Stimulated activated CD8-positive, alpha-beta memory T cell treated with anti-CD3 and anti-CD28 coated beads, Interleukin-4, amount 100 ng/mL, for 1 hour (primary cell): ENCODE measurements at places on chromosomes 16 and 17.

DNA sequence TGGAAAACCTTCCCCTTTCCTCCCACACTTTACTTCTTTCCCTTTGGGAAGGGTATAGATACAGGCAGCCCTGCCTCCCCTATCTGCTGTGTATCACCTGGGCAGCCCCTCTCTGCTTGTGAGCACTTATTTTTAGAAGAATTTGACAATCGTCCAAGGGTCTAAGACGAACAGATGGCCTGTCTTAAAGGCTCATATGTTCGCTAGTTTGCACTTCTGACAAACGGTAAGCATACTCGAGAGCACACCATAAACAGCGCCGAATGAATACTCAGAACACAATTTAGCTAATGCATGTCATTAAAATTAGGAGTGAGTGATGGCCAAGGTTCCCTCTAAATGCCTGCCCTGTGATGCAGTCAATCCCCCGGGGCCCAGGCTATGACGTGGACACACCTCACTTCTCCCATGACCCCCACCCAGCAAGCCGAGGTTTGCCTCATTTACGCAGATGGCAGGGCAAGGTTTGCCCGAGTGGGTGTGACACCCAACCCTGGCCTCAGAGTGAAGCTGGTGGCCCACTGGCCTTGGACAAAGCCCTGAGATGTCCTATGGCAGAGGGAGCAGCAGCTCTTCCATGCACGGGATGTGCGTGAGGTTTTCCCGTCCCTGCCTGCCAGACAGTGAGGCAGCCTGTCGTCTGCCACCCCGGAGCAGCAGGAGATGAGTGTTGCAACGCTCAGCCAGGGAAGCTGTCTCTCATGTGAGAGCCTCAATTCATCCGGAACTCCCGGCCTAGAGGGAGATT, 125.2 kb downstream of the C16orf78 start:
- no peak for DNase-seq

- no peak for DNase-seq
Observed at GRCh38 chr17:77365584-77366186, 224.9 kb downstream of the SEC14L1 start.

DNA sequence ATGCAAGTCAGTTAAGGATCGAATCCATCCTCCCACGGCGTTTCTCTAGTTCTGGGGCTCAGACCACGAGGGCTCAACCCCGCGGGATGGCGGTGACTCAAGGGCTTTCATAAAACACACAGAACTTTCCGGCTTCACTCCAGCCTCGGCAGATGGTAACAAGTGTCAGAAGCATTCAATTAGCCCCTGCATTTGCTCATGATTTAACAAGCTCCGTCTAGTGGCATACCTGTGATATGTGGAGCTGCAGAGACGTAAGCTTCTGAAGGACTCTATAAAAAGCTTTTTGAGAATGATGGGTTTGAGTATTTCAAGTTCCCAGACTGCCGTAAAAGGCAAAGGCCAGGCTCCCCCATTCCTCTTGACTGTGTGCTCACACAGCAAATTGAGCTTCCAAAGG, 91.3 kb upstream of the SEC14L1 start:
- DNase-seq, result no peak

DNA sequence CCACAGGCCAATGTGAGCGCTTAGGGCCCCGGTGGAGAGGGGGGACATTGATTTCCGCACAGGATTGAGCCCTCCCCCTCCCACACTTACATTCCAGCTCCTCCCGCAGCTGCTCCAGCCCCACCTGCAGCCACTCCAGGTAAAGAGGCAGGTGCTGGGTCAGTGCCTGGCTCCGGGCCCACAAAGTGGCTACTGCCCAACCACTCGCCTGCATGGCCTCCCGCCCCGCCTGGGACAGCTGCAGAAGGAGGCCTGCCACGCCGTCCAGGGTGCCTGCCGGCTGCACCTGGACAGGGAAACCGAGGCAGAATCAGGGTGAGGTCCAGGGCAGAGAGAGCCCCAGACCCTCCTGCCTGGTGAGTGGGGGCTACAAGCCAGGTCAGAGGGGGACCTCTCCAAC, 46.3 kb downstream of the RMI2 start:
- DNase-seq, result no peak

DNA sequence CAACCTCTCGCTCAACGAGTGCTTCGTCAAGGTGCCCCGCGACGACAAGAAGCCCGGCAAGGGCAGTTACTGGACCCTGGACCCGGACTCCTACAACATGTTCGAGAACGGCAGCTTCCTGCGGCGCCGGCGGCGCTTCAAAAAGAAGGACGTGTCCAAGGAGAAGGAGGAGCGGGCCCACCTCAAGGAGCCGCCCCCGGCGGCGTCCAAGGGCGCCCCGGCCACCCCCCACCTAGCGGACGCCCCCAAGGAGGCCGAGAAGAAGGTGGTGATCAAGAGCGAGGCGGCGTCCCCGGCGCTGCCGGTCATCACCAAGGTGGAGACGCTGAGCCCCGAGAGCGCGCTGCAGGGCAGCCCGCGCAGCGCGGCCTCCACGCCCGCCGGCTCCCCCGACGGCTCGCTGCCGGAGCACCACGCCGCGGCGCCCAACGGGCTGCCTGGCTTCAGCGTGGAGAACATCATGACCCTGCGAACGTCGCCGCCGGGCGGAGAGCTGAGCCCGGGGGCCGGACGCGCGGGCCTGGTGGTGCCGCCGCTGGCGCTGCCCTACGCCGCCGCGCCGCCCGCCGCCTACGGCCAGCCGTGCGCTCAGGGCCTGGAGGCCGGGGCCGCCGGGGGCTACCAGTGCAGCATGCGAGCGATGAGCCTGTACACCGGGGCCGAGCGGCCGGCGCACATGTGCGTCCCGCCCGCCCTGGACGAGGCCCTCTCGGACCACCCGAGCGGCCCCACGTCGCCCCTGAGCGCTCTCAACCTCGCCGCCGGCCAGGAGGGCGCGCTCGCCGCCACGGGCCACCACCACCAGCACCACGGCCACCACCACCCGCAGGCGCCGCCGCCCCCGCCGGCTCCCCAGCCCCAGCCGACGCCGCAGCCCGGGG, 1.3 kb downstream of the FOXC2 start:
- no peak for DNase-seq

DNA sequence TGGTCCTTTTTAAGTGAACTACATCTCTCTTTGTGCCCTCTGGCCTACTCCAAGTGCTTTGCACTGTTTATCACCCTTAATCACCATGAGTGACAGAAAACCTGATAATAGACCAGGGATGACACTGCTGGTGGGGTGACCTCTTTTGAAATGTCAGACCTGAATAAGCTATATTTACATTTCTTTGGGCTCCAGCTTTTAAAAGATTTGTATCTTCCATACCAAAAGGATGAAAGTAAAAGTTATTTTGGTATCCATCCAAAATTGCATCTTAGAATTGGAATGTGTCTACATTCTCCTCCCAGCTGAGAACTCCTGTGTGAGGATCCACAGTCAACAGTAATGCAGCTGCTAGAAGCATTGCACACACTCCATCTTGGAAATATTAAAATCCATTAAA, 370.0 kb downstream of the CDH11 start:
- DNase-seq, result no peak

DNA sequence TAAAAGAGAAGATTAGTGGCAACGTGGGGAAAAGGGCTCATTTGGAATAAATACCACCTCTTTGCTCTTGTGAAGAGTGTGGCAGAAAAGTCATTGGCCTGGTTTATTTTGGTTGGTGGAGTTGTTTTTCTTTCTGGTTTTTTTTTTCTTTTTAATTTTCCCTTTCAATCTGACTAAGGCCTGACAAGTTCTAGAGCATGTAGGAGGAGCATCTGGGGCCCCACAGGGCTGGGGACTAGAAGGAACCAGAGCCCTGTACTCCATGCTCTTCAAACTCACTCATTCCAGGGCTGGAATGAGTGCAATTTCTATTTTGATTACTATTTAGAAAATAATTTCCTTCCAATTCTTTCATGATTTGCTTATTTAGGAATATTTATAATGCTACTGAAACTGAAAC, 13.3 kb downstream of the IRX5 start:
- DNase-seq, result no peak

DNA sequence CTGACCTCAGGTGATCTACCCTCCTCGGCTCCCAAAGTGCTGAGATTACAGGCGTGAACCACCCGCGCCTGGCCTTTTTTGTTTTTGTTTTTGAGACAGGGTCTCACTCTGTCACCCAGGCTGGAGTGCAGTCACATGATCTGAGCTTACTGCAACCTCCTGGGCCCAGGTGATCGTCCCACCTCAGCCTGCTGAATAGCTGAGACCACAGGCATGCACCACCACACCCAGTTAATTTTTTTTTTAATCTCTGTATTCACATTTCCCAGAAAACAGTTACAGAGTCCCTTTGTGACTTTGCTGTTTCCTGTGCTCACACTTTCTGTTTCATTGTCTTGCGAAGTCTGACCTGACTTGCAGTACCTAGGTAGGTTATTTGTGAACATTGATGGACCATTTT, 2.7 kb downstream of the CLUAP1 start:
- no peak for DNase-seq

DNA sequence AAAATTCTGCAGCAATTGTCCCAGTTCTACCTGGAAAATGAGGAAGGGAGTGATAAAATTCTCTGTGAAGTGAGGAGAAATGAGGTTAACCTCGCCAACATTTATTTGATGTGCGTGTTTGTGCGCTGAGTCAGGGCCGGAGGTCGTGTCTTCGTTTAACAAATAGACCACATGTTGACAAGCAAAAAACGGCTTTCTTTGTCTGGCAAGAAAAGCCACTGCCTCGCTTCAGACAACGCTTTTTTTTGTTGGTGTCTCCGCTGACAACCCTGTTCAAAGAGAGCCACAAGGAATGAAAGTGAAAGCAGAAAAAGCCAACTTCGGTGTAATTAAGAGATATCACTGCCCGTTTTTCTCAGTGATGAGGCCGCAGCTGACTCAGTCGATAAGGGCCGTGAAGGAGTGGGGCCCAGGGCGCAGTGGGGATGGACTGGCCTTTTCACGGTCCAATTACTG, 510.6 kb downstream of the CDH13 start:
- no peak for DNase-seq

GRCh38 chr17:36869856-36870719, 67.2 kb upstream of the LHX1 start:
- no peak for DNase-seq

GRCh38 chr16:11361701-11362451, 16.6 kb downstream of the RMI2 start:
- no peak for DNase-seq

GRCh38 chr17:59764292-59764741, 56.9 kb downstream of the VMP1 start:
- no peak for DNase-seq

GRCh38 chr17:6712854-6713129, 377 bp downstream of the SLC13A5 start:
- no peak for DNase-seq

DNA sequence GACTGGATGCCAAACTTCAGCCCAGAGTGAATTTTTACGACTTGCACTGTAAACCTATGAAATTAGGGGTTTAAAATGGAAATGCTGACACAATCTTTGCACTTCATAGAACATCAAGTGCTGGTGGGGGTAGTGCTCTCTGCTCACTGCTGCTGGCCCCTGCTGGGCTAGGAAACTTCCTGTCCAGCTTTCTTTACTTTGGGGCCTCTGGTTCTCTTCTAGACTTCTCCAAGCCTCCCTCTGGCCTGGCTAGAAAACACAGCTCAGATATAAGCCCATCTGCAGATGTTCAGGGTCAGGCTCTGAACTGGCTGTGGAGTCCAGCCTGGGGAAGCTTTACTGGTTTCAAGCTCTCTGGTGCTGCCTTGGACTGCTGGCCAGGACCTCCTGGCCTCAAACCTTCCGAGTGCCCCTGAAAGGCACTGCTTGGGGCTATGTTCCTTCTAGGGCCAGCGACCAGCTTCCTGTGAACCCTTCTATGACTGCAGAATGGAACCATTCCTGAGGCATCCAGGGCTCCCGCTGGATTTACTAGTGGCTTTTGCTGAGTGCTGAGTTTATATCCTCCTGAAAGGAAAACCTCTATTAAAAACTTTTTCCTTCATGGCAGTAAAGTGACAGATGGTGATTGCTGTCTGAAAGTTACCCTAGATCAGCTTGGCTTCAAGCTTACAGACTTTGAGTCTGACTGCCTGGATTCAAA, 59.4 kb downstream of the TBX4 start:
- DNase-seq, result no peak

GRCh38 chr17:81695801-81696200, 7.4 kb upstream of the MRPL12 start:
- DNase-seq, result no peak

DNA sequence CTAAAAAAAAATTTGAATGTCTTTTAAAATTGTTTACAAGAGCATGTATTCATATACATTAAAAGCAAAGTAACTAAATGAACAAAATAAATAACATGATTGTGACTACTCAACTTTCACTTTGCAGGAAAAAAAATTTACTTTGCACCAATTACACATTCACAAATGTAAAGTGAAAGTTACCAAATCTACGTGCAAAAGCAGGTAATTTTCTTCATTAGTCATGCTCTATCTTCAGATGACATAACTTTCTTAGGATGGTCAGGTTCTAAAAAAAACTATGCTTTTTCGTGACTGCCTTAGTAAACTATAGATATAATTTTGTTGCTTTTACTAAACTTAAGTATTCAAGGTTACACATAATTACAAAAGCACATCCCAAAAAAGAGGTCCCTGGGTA, 17.0 kb upstream of the ABCA10 start:
- no peak for DNase-seq

DNA sequence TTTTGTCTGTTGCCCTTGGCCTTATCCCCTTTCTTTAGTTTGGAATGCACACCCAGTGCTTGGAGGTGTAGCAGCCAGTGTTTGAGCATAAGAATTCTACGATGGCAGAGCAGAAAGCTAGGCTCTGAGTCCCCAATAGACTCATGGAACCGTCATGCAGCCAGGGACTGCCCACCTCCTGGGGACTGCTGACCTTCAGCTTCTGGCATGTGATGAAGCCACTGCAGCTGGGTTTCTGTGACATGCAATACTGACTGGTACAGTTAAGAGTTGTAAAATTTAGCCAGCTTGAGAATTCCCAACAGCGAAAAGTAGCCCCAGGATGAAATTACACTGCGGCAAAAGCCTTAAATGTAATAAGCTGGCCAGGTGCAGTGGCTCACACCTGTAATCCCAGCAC, 9.0 kb upstream of the MAP3K14 start:
- DNase-seq, result no peak

DNA sequence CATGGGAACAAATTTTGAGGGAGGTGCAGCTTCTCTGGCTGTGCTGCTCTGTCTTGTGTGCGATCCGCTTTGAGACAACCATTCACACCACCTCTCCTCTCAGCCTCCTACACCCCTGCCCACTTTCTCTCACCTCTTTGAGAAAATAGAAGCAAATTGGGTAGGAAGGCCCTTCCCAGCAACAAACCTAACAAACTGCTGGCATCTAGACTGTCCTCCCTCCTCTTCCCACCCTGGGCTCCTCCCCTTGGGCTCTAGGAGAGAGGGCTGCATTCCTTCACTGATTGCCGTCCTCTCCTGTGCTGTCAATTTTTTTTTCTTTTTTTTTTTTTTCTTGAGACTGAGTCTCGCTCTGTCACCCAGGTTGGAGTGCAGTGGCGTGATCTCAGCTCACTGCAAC, 13.5 kb downstream of the CDIPT start:
- DNase-seq, result no peak

DNA sequence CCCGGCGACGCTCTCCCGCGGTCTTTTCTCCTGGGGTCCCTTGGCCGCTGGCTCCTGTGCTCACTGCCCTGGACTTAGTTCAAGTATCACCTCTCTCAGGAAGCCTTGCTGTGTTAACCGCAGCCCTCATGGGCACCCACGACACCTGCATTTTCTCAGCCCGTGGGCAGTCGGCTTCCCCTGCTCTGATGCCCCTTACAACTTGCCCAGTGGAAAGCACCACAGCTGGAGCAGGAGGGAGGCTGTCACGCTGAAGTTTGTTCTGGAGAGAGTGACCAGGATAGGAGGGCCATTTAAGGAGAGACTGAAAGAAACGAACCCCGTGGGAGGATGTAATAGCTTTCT, 395 bp downstream of the STXBP4 start:
- DNase-seq, result peak; percentile 9
